ENCODE measurements at places on chromosomes 11 and 22. TPM values are rescaled to one million over a fixed set of nuclear protein-coding genes. Genes with fewer than 3 reads are reported as not detected.

TUB gene
- 5.6 TPM for total RNA-seq

OR6T1 gene
- not detected for total RNA-seq

HSCB gene
- 20.2 TPM for total RNA-seq

LRRC10B gene
- total RNA-seq, result not detected

ARHGAP32 gene
- total RNA-seq, result 8.3 TPM

GRCh38 chr11:57885298-57886050 is 123.9 kb downstream of the CTNND1 start:
- peak; percentile 20 for DNase-seq
- no peaks in the 10 kb centered on the region for H3K36me3 ChIP-seq
- no peak overlapping the region for H3K27ac ChIP-seq
- H3K4me3 ChIP-seq, result no peak overlapping the region
- H3K27me3 ChIP-seq, result no peaks in the 10 kb centered on the region

GRCh38 chr22:38305471-38306448 is 11.5 kb downstream of the CSNK1E start:
- H3K27me3 ChIP-seq, result no peaks in the 10 kb centered on the region
- H3K27ac ChIP-seq, result no peak overlapping the region
- H3K4me3 ChIP-seq, result no peak overlapping the region
- peaks cover 46% of the 10 kb centered on the region for H3K4me1 ChIP-seq
- no peak for DNase-seq

- H3K27me3 ChIP-seq, result no peaks in the 10 kb centered on the region
- H3K4me3 ChIP-seq, result no peak overlapping the region
- no peak overlapping the region for H3K27ac ChIP-seq
- H3K36me3 ChIP-seq, result peaks cover 11% of the 10 kb centered on the region
- DNase-seq, result no peak
Observed at GRCh38 chr22:40241200-40241763, 63.6 kb downstream of the TNRC6B start.

- peaks cover 34% of the 10 kb centered on the region for H3K4me1 ChIP-seq
- H3K27ac ChIP-seq, result no peak within 1 kb of the TSS
- peaks cover 30% of the 10 kb centered on the region for H3K27me3 ChIP-seq
- no peak for DNase-seq
- H3K4me3 ChIP-seq, result peak within 1 kb of the TSS; percentile 62
- no peaks in the 10 kb centered on the region for H3K36me3 ChIP-seq
Observed at GRCh38 chr11:47980088-47980906, at the start of gene PTPRJ. TSS of gene PTPRJ (plus strand) at chr11:47980559. CDS start at chr11:47980913, 354 bp downstream.

- no peak overlapping the region for H3K27ac ChIP-seq
- peaks cover 1% of the 10 kb centered on the region for H3K27me3 ChIP-seq
- no peak for DNase-seq
- H3K4me3 ChIP-seq, result no peak overlapping the region
- H3K4me1 ChIP-seq, result no peaks in the 10 kb centered on the region
Observed at GRCh38 chr11:36048496-36049247, 104.8 kb downstream of the LDLRAD3 start.

DNA sequence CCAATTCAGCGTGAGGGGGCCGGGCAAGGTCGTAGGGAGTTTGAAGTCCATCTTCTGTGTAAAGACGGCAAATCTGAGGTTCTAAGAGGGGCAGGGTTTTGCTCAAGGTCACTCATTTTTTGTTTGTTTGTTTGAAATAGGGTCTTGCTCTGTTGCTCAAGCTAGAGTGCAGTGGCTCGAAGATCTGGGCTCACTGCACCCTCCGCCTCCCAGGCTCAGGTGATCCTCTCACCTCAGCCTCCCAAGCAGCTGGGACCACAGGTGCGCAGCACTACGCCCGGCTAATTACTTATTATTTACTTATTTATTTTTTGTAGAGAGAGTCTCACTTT is 355 bp upstream of the AP1B1 start:
- DNase-seq, result no peak
- peak overlapping the region; percentile 92 for H3K4me3 ChIP-seq
- peak overlapping the region; percentile 34 for H3K27ac ChIP-seq
- H3K36me3 ChIP-seq, result no peaks in the 10 kb centered on the region
- H3K27me3 ChIP-seq, result no peaks in the 10 kb centered on the region
- H3K4me1 ChIP-seq, result peaks cover 70% of the 10 kb centered on the region

DNA sequence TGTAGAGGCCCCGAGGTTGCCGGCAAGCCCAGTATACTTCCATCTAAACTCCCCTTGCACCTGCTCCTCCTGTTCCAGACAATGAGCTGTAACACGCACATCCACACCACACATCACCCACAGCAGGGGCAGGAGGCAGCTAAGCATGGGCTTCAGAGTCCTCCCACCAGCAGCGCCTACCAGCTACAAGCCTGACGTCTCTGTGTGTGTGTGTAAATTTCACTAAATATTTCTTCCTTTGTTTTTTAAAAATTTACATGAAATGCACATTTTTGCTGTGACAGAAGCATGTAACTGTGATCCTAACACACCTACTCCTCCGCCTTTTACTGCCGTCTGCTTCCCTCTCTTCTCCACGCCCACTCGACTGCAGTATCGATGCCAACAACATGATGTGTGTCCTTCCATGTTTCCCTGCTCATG is 29.4 kb upstream of the PACSIN2 start:
- H3K4me3 ChIP-seq, result no peak overlapping the region
- DNase-seq, result no peak
- peaks cover 2% of the 10 kb centered on the region for H3K27me3 ChIP-seq
- peaks cover 39% of the 10 kb centered on the region for H3K4me1 ChIP-seq

DNA sequence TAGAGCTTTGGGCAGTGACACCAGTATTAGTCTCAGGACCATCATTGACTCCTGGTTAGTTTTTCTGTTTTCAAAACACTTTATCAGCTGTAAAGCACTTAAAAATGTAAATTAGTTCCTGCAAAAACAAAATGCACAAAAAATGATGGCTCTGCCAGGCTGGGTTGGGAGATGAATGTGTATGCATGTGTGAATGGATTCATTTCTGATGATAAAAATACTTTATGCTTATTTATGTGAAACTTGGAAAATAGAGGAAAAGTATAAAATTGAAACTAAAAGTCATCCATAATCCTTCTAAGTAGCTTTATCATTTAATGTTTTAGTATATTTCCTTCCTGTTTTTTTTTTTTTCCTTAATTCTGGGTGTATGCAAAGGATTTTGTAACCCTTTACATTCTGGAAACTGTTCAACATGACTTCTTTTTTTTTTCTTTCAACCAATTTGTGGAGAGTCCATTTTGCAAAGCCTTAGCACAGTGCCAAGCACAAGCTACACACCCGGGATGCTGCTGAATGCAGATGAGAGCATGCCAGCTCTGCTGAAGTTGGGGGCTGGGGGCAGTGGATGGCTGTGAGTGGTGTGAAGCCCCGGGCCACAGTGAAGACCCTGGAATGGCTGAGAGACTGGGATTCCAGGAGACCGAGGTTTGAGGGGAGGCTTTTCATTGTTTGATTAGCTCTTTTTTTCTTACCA is 37.6 kb downstream of the PTPRJ start:
- no peaks in the 10 kb centered on the region for H3K36me3 ChIP-seq
- H3K4me1 ChIP-seq, result peaks cover 11% of the 10 kb centered on the region
- DNase-seq, result no peak
- no peaks in the 10 kb centered on the region for H3K27me3 ChIP-seq

DNA sequence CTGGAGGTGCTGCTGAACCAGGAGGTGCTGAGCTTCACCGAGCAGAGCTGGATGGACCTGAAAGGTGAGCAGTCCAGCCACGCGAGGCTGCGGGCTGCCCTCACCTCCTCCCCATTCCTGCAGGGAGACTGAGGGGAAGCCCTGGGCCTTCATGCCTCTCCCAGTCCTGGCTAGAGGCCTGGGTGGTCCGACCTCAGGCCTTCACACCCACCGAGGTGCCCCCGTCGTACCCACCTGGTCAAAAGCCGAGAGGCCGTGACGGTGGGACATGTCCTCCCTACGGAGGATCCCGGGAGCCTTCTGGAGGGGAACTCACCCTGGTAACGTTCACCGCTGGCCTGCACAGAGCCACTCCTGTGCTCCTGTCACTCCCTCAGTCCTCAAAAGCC is 5.1 kb downstream of the SUSD2 start:
- H3K27ac ChIP-seq, result no peak overlapping the region
- no peak for DNase-seq
- H3K4me1 ChIP-seq, result peaks cover 36% of the 10 kb centered on the region
- H3K36me3 ChIP-seq, result no peaks in the 10 kb centered on the region
- H3K27me3 ChIP-seq, result no peaks in the 10 kb centered on the region

GRCh38 chr22:49202226-49202625 is 625.4 kb downstream of the BRD1 start:
- no peak for DNase-seq
- H3K27ac ChIP-seq, result no peak overlapping the region
- H3K4me1 ChIP-seq, result no peaks in the 10 kb centered on the region
- peaks cover 22% of the 10 kb centered on the region for H3K27me3 ChIP-seq
- H3K4me3 ChIP-seq, result no peak overlapping the region

DNA sequence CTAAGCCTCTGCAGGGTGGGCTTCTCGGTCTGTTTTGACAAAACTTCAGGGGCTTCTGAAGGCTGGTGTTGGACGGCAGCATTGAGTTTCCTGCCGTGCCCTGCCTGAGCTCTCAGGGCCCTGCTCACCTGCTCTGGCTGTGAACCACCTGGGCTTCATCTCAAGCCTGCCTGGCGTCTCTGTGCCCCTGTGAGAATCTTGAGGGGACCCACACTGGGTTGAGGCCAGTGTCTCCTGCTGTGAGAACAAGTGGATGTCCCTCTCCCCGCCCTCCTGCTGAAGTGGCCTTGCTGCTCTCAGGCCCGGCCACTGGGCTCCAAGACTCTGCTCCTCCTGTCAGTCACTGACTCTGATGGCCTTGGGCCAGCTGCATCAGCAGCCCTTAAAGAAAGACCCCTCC is 30.3 kb downstream of the PPIL2 start:
- no peaks in the 10 kb centered on the region for H3K27me3 ChIP-seq
- H3K4me1 ChIP-seq, result peaks cover 8% of the 10 kb centered on the region
- no peak for DNase-seq
- peaks cover 18% of the 10 kb centered on the region for H3K36me3 ChIP-seq

DNA sequence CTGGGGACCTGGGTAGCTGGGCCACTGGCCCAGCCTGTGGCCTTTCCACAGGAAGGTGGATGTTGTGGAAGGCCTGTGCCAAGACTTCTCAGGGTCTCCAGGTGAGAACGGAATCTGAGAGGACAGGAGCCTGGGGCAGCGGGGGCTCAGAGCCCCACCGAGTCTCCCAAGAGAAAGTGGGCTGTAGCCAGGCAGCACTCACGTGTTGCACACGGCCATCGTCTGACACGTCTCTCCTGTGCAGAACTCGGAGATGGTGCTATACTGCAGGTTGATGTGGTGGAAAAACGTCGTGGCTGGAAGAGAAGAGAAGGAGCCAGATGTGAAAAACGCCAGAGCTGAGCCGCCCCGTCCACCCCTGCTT is 6.4 kb downstream of the MOB2 start:
- no peaks in the 10 kb centered on the region for H3K4me1 ChIP-seq
- no peak overlapping the region for H3K4me3 ChIP-seq
- DNase-seq, result no peak
- H3K36me3 ChIP-seq, result peaks cover 14% of the 10 kb centered on the region
- H3K27ac ChIP-seq, result no peak overlapping the region

DNA sequence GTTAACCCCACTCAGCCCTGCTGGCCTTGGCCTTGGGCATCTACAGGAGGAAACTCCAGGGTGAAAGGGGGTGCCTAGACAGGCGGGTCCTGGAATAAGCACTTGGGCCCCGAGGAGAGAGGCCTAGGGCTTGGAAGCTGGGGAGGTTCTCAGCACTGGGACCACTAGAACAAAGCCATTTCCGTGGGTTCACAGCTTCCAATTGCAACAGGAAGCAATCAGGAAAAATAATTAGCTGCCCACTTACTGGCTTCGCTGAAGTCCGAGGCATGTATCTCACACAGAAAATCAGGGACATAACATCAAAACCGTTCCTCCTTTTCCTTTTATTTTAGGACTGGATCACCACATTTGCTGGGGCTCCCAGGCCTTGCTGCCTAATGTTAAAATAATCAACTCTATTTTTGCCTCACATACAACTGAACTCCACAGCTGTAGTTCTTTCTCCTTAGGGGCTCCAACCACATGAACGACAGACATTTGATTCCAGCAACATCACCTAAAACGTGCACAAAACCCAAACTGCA is 161.1 kb upstream of the GRK3 start:
- DNase-seq, result no peak
- peaks cover 74% of the 10 kb centered on the region for H3K4me1 ChIP-seq
- peak overlapping the region; percentile 89 for H3K27ac ChIP-seq
- no peaks in the 10 kb centered on the region for H3K27me3 ChIP-seq
- no peaks in the 10 kb centered on the region for H3K36me3 ChIP-seq

DNA sequence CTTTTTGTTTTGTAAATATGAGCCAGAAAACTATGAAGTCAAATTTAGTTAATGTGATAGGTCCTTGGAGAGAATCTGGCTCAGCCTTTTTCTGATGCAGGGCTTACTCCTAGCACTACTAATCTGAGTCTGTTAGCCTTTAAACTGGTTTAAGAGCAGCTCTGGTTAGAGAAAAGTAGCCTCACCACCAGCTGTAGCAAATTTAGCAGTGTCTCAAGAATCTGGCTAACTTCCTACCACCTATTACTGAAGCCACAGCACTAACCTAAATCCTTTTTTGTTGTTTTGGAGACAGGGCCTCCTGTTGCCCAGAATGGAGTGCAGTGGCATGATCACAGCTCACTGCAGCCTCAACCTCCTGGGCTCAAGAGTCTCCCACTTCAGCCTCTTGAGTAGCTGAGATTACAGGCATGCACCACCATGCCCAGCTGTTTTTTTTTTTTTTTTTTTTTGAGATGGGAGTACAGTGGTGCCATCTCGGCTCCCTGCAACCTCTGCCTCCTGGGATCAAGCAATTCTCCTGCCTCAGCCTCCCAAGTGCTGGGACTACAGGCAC is 13.9 kb downstream of the RBM4B start:
- no peak for DNase-seq
- no peaks in the 10 kb centered on the region for H3K27me3 ChIP-seq
- no peak overlapping the region for H3K4me3 ChIP-seq
- H3K27ac ChIP-seq, result no peak overlapping the region

DNA sequence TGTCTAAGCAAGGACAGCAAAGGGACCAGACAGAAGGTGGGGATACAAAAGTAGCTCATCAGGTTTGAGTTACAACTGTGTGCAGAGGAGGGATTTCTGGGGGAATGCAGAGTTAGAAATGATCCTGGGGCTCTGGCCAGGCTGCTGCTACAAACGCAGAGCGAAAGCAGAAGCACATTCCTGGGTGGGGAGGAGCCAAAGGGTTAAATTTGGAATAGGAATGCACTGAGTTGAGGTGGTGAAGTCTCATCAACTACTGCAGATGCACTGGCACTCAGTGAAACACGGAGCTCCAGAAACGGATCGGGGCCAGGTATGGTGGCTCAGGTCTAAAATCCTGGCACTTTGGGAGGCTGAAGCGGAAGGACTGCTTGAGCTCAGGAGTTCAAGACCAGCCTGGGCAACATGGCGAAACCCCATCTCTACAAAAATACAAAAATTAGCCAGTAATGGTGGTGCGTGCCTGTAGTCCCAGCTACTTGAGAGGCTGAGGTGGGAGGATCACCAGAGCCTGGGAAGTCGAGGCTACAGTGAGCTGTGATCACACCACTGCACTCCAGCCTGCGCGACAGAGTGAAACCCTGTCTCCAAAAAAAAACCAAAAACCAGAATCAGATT is 3.2 kb downstream of the CHKA start:
- H3K4me1 ChIP-seq, result peaks cover 61% of the 10 kb centered on the region
- H3K36me3 ChIP-seq, result peaks cover 37% of the 10 kb centered on the region
- H3K27ac ChIP-seq, result peak overlapping the region; percentile 83
- DNase-seq, result peak; percentile 60
